ENCODE measurements at places on chromosomes 6 and 20.

DNA sequence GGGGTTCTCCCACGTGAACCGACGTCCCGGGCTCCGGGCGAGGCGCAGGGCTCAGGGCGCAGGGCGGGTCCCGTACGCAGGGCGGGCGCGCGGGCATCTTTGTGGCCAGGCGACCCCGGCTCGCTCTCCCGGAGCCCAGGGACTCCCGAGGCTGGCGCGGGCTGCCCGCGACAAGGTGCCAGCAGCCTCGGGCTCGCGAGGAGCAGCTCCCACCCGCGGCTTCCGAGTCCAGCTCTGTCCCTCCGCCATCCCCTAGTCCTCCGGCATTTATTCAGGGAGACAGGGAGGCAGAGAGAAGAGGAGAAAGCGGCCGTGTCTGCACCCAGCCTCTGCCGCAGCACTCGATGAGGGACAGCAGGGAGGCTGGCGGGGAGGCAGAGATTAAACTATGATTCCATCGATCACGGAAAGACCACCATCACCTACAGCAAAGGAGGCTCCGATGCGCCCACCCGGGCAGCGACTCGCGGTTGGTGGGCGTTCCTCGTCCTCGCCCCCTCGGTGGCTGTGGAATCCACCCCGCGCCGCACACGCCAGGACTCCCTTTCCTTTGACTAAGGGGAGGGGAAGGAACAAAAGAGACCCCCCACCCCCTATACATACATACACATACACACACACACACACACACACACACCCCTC is 1.1 kb downstream of the RGS17 start:
- DNase-seq = peak; percentile 80

- peak; percentile 28 for DNase-seq
These were observed 66.4 kb upstream of the NEDD9 start for GRCh38 chr6:11298651-11299420.

GRCh38 chr6:23754197-23754596 is 371.8 kb upstream of the NRSN1 start:
- no peak for DNase-seq

DNA sequence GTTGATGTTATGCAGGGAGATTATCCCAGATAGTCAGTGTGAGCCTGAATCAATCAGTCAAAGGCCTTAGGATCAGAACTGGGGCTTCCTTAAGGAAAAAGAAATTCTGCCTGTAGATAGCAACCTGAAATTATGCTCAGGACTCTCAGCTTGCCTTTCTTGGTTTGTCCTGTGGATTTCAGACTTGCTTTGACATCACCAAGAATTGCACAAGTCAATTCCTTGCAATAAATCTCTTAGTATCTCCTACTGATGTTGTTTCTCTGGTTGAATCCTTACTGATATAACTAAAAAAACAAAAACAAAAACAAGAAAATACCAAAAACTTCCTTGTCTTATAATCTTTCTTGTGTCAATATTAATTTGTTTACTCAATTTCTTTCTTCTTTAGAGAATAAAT is 258.9 kb upstream of the TCF21 start:
- no peak for DNase-seq

- DNase-seq = no peak
These were observed 51.0 kb downstream of the JAG1 start for GRCh38 chr20:10622657-10623418.

- DNase-seq = no peak
These were observed 257.1 kb downstream of the SAMD5 start for GRCh38 chr6:147765541-147765940.

GRCh38 chr20:16714751-16715150 is 15.1 kb upstream of the SNRPB2 start:
- peak; percentile 53 for DNase-seq

DNA sequence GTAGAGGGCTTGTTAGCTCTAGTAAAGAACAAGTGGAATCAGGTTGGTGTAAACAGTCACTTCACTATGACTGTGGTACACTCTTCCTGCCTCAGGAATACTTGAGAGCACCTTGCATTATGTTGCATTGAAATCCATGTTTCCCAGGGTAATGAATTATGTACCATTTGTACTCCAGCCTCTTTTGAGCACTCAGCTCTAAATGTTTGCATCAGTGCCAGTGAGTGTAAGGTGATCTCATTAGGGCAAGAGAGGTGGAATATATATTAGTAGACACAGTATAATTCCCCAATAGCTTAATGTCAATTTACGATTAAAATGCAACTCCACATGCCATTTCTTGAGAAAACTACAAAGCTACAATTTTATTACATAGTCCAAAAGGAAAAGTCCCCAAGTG is 319.6 kb upstream of the POU3F2 start:
- DNase-seq = no peak

DNA sequence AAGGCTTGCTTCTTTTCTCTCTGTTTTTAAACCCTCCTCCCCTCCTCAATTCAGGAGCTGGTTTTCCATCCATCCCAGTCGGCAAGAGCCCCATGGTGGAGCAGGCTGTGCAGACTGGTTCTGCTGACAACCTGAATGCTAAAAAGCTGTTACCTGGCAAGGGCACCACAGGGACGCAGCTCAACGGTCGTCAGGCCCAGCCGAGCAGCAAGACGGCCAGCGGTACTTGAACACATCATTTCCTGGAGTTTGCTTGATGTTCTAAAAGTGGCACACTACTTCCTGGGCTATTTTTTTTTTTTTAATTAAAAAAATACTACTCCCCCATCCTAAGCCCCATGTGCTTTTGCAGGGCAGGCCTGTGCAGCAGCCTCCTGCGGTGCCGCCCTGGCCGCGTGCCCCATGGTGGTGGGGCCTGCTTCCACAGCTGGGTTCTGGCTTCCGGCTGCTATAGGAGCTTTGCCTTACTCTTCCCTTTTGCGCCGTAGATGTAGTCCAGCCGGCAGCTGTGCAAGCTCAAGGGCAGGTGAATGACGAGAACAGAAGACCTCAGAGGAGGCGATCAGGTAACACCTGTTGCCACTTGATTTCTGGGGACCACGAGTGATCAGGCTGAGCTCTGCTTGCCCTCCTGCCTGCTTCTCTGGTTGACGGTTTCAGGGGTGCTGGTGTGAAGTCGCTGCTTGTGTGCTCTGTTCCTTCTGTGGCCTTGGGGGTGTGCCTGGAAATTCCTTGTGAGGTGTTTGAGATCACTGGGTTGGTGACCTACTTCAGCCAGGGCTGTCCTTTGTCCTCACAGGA is 7.7 kb downstream of the LSM14B start:
- DNase-seq = no peak

DNA sequence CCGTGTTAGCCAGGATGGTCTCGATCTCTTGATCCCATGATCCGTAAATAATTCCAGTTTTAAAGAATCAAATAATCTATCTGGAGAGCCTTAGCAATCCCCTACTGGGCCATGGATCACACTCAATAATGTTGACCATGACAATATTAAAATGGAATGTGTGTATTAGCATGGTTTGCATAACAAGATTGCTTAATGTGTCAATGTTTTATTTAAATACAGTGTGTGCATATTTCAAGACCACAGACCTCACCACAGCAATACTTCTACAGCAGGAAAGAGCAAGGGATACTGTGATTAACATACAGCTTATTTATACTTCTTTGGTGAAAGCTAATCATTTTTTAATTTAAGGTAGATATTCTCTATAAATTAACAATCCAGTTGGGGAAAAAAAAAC is 470.4 kb downstream of the TFAP2B start:
- DNase-seq = no peak

- DNase-seq = no peak
These were observed 12.0 kb downstream of the AGPAT4 start for GRCh38 chr6:161261816-161262215.

DNA sequence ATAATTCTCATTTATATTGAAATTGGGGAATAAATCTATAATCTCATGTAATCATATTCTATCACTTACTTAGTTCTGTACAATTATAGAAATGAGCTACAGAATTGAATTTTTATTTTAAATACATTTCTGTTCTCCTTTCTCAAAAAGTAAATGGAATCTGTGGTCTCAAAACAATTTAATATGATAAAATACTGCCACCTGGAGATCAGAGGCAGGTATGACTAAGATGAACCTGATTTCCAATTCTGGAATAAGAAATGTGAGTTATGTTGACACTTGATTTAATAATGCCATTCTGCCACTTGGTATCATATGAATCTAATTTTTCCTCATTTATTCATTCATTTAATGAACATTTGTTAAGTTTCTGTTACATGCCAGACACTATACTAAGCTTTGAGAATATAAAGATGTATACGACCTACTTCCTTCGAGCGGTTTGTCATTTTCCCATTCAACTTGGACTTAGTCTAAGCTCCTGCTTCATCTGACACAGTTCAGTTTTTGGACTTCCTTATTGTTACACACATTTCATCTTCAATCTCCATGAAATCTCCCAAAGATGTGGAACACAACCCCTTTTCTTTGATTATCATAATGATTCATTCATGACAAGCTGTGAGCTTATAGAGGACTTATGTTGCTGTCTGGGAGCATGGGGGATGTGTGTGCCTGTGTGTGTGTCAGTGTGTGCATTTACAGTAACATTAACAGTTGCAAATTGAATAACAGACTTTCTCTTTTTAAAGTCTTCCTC is 7.5 kb upstream of the CCDC28A start:
- DNase-seq = peak; percentile 63

GRCh38 chr6:168541307-168541706 is 100.3 kb downstream of the SMOC2 start:
- no peak for DNase-seq
